ENCODE measurements at places on chromosomes 2 and 18.

DNA sequence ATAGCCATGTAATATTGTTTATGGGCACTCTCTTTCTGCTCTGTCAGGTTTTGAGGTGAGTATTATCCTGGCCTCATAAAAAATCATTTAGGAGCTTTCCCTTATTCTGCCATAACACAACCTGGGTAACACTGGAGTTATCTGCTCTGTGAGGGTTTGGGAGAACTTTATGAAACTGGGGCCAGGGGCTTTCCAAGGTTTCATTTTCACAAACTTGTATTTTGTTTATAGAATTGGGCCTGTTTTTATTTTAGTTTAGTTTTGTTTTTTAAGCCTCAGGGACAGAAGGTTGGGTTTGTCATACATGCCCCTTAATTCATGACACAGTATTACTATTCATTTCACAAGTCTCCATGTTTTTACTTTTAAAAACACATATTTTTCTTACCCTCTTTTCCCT lies 83.5 kb downstream of the IRS1 start:
- no peak for DNase-seq

DNA sequence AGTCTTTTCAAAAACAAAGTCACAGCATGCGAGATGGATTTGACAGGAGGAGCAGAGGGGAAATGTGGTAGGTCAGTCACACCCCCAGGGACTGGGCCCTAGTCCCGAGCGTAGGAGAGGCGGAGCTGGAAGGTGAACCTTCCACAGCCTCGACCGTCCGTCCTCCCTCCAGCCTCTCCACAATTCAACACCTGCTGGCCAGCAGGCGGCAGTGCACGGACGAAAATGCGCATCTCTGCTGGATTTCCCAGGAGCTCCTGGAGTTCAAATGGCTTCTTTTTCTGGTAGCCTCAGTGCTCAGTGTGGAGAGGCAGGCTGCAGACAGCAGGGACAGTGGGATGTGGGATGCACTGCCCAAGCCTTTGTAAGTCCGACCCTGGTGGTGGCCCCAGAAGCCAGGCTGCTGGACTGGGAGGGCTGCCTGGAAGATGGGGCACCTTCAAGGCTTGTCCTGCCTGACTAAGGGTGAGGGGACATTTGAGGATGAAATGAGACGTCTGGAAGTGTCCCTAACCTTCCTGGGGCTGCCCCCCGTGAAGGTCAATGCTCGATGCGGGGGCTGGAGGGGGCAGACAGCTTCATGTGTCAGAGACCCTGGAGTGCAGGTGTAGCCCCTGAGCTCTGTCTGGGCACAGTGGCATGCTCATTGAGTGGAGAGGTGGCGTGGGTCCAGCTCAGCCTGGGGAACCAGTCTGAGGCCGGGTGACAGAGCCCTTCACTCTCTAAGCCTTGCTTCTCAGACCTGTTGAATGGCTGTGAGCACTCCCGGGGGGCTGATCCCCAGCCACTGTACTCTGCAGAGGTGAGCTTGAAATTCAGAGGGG lies 189.5 kb downstream of the TFCP2L1 start:
- no peak for DNase-seq

GRCh38 chr18:58777471-58777870 lies 87.2 kb upstream of the ZNF532 start:
- no peak for DNase-seq

DNA sequence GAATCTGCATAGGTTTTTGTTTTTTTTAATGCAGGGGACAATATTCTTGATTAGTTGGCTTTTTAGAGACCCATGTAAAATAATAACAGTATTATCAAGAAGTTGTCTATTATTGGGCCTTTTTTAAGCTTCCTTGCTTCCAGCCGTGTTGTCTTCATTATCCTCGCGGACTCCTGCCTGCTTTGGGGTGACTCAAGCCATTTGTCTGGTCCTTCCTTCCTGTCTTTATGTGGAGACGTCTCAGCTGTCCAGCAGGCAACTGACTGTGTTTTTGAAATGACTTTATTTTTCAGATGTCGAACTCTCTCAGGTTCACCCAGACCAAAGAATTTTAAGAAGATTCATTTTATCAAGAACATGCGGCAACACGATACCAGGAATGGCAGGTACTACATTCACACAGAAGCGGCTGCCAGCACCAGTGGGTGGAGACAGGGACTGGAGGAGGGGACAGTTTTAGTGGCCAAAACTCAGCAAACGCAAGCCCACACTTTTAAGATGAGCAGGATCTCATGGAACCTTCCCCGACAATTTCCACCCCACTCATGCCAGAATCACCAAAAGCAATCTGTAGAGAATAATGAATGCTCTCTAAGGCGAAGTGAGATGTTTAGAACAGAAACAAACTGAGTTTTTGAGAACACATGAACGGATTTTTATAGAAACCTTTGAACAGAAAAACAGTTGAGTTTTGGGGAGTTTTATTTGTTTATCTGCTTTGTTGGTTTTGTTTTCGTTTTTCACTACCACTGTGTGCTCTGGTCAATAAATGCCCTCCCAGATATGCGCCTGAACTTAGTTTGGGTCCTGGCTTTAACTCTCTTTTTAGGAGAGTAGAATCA lies 59.1 kb downstream of the CABLES1 start:
- no peak for DNase-seq

DNA sequence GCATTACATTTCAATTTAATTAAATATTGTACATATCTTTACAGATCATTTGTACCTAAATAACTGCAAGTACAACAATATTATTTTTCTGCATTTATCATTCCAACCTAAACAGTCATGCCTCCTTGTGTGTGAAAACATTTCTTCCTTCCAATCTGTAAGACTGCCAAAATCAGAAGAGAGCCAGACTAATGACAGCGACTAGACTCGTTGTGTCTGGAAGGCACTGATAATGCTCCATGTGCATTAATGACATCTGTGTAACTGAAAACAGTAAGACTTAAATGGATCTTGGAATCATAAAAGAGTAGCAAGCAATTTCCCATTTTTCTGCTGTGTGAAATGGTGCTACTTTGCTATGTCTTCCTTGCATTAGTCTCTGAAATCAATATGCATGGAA lies 278.0 kb upstream of the DSEL start:
- DNase-seq = no peak

DNA sequence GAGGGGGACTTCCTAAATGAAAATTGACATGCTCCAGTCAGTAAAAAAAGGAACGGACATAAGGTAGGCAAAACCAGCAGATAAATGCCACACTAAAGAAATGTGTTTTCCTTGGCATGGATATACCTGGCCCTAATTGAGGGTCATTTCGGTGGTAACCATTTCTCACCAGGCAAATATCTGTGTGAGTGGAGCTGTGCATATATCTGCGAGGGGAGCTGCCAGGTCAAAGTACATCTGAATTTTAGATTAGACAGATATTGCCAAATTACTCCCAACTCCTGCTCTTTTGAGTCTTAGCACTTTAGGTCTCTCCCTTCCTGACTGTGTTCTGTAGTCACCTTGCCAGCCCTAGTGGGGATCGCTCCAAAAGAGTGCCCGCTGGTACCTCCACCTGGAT lies 204.2 kb downstream of the SH3BP4 start:
- DNase-seq = no peak

GRCh38 chr2:11187731-11188130 lies 32.5 kb downstream of the SLC66A3 start:
- no peak for DNase-seq

GRCh38 chr2:223081789-223082188 lies 29.8 kb downstream of the KCNE4 start:
- no peak for DNase-seq

DNA sequence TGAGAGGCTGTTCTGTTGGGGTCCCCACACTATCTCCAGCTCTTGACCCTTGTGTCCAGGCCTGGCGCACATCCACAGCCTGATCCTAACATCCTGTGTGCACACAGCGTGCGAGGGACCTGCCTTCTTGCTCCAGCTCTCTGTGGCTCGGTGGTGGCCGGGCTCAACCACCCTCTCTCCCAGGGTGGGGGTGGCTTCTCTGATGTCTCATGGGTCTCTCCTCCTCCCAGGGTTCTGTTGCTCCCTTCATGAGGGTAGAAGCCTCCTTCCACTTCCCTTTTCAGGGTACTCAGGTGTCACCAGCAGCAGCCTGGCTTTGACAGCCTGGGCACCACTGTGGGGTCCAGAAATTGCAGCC lies 196.9 kb upstream of the RAB6C start:
- DNase-seq = no peak

GRCh38 chr2:98634406-98635092 lies 26.2 kb downstream of the UNC50 start:
- DNase-seq = no peak

- DNase-seq = no peak
Measured at GRCh38 chr2:165456027-165456426, 13.5 kb upstream of the CSRNP3 start.

- no peak for DNase-seq
Measured at GRCh38 chr2:119283873-119284331, 60.3 kb downstream of the STEAP3 start.

DNA sequence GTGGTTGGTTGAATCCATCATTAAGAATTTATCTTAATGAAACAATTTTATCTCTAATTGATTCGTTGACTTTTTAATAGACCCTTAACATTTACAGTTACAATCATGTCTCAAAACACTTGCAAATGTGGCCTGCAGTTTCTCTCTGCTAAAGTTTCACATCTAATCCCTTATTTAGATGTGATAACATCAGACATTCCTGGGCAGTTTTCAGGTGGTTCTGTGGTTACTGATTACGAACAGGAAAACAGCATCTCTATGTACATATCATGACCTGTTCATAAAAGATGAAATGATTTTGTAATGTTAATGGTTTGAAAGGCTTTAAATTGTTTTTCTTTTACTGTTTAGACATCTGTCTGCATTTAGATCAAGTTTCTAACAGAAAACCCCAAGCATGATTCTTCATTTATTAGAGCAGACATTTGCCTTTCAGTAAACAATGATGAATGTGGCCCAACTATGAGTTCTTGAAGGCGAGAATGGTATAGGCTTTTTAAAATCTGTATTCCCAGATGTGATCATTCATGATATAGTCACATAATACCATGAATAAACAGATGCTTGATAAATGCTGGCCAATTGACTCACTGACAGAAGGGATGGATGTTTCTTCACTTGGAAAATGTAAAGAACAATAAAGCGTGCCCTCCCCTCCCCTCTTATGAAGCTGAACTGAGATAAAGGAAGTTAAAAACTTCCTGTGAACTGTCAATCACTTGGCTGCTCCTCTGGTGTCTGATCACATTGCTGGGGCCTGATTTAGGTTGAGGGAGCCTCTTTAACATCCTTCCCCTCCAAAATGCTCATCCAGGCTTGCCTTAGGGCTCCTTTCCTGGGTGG lies 3.5 kb downstream of the CAPN14 start:
- DNase-seq = no peak

DNA sequence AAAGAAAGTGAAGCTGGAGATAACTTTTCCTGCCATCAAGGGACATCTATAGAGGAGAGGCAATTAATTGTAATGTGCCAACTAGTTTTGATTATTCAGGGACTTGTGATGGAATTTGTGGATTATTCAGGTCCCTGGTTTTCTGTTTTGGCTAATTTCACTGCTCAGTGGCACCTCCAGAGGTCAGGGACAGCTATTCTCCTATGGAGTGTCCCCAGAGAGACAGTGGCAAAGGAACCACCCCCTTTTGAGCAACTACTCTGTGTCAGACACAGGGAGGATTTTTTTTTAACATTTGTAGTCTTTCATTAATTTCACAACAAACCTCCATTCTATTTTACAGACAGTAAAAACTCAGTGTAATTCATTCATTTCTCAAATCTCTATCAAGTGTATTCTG lies 206.0 kb upstream of the SPRED2 start:
- DNase-seq = no peak

- no peak for DNase-seq
Measured at GRCh38 chr2:4765787-4766530, 926.2 kb upstream of the SOX11 start.

DNA sequence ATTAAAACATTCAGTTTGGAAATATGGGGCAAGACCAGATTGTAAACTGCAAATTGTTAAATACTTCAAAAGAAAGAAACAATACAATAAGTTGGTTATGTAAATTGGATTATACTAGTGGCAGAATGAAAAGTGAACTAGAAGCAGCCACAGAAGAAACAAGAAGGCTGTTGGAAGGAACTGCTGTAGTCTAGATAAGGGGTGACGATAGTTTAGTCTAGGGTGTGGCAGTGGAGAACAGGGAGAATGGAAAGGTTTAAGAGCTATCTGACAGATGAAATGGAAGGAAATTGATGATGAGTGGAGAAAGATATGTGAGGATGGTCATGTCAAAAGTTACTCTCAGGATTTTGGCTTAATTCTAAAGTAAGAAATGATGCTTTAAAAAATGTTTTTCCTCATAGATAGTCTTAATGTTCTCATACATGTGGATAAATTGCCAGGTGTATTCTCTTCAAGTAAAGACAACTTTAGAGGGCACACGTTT lies 179.7 kb downstream of the GPD2 start:
- no peak for DNase-seq

DNA sequence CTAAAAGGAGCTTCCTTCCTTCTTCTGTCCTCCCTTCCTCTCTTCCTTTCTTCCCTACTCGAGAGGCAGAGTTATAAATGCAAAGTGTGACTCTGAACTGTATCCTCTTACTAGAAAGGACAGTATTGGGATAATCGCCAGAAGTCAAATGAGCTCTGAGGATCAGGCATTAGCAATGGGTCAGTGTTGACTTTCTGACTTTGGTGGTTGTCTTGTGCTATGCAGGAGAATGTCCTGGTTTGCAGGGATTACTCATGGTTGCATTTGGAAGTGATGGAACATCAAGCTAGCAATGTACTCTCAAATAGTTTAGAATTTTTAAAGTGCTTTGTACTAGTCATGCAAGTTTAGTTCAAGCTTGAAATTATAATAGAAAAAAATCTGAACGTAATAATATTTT lies 115.6 kb downstream of the TXNL1 start:
- DNase-seq = no peak

DNA sequence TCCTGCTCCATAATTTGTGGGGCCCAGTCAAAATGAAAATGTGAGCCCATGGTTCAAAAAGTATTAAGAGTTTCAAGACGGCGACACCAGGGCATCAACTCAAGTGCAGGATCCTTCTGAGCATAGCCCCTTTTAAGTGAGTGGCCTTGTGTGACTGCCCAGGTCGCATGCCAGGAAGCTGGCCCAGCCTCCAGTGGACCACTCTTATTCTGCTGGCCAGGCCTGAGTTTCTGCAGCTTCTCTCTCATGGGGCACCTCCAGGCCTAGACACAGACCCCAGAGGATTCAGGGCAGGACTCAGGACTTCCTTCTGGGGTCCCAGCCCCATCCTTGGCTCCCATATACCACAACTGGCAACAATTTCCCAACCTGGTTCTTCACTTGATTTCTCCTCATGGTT lies 83.5 kb upstream of the HAAO start:
- DNase-seq = no peak
